ENCODE measurements at places on chromosomes 13 and 19.

DNA sequence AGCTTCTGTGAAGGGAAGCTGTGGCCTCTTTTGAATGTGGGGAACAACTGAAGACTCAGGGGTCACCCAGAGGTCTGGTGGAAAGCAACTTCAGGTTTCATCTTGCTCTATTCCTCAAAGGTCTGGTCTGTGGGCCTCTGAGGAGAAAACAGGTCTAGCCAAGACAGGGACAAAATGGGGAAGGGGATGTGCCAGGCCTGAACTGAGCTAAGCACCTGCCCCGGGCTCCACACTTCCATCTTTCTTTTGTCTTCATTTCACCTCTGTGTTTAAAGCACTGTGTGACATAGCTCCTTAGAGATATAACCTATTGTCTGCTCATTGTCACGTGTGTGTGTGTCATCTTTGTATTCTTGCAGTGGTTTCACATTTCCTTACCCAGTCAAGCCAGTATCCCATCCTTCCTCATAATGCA is 19.9 kb upstream of the GDF15 start:
- no peak for DNase-seq

DNA sequence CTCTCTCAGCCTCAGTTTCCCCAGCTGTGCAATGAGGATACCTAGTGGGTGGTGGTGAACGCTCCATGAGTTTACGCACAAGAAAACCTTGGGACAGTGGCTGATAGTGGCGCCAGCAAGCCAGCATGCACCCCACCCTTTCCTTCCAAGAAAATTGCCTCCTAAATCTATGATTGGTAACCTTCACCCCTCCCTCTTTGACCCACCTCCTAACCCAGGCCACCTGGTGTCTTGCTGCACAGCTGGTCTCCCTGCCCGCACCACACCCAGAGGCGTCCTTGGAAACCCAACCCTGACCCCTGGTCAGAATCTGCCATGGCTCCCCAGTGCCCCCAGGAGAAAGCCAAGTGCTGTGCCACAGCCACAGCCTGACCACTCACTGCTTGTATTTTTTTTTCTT is 22.8 kb upstream of the BCL3 start:
- no peak for DNase-seq

DNA sequence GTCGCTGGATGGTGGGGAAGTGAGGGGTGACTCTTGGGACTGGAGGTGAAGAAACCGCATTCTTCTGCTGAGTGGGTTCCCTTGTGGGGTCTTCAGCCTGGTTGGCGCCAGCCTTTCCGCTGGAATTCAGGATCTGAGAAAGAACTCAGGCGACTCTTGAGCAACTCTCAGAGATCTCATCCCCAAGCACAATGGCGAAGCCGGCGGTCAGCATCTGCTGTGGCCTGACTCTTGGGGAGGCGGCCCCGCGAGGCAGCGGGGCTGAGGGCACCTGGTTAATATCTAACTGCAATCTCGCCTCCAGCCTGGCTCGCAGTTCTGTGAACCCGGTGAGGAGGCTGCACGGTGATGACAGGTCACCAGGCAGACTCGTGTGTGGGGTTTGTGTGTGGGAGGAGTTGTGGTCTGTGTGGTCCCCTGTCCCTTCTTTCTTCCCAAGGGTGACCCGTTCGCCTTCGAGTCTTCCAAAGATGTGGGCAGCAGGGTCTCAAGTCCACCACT is 883 bp downstream of the ZNF441 start:
- no peak for DNase-seq

- no peak for DNase-seq
These were observed 3.2 kb downstream of the STX10 start for GRCh38 chr19:13146763-13147563.

DNA sequence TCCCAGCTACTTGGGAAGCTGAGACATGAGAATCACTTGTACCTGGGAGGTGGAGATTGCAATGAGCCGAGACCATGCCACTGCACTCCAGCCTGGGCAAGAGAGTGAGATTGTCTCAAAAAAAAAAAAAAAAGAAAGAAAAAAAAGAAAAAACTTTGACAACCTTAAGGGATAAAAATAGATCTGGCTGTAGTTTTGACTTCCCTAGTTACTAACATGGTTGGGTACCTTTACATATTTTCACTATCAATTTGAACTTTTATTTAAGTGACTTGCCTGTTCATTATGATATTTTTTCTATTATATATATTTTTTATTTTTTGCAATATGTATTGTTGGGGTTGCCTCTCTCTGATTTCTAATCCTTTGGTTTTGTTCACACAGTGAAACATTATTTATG is 8.4 kb upstream of the ZNF235 start:
- no peak for DNase-seq

Measured in stimulated activated CD8-positive, alpha-beta memory T cell treated with anti-CD3 and anti-CD28 coated beads, Interleukin-4, amount 100 ng/mL, for 1 hour (primary cell).